ENCODE measurements at places on chromosomes 3 and 15.

- DNase-seq = peak; percentile 98
These were observed 15.6 kb downstream of the SEMA3F start for GRCh38 chr3:50170689-50171088.

- DNase-seq = no peak
These were observed 121.2 kb upstream of the NR2F2 start for GRCh38 chr15:96209285-96209735.

DNA sequence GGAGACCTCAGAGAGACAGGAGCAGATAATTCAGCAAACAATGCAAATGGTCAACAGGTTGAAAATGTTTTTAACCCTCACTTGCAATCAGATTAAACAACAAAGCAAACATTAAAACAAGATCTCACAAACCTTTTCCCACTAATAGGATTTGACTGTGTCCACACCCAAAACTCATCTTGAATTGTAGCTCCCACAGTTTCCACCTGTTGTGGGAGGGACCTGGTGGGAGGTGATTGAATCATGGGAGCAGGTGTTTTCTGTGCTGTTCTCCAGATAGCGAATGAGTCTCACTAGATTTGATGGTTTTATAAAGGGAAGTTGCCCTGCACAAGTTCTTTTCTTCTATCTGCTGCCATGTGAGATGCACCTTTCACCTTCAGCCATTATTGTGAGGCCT lies 1.3 kb upstream of the LYSMD4 start:
- no peak for DNase-seq

GRCh38 chr3:66312039-66312438 lies 91.2 kb downstream of the SLC25A26 start:
- DNase-seq = no peak

DNA sequence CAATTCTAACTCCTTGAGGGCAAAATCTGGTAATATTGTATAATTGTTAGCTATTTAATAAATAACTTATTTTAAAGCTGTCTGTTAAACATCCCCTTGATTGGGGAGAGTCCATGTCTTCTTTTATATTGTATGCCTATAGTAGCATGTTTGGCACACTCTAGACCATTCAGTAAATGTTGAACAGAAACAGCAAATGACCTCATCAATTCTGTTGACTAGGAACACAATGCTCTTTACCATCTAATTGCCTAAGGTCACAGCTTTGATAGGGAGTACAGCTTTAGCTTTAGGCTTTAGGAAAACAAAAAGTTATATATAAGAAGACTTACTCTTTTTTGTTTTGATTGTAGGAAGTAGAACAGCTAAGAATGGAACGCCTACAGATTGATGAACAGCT lies 27.0 kb downstream of the DNAJC19 start:
- DNase-seq = no peak

GRCh38 chr3:27024493-27024892 lies 344.7 kb downstream of the NEK10 start:
- DNase-seq = no peak

DNA sequence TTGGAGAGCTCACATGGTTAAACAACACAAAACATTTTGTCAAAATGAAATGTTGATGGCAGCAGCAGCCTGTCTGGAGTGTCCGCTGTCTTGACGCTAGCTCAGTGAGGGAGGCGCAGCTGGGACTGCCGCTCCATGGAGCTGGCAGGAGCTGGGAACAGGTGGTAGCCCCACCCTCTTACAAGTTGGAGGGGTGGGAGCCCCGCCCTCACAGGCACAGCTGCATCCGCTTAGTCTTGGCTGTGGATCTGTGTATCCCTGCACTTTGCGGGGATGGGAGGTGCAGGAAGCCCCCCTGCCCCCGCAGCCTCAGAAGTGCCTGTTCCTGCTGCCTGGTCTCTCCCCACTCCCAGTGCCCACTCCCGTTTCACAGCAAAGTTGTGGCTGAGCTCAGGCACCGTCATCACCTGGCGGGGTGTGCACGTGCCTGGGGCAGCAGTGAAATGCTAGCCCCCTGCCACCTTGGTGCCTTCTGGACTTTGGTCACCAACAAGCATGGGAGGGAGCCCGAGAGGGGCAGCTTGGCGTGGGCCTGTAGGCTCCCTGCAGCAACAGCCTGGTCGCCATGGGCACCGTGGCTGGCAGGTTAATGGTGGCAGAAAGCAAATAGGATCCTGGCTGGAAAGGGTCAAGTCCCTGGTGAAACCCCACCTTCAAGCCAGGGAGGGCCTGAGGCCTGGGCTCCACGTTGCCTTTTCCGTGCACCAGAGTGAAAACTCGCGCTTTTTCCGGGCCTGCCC lies 53.8 kb upstream of the CADM2 start:
- DNase-seq = no peak

DNA sequence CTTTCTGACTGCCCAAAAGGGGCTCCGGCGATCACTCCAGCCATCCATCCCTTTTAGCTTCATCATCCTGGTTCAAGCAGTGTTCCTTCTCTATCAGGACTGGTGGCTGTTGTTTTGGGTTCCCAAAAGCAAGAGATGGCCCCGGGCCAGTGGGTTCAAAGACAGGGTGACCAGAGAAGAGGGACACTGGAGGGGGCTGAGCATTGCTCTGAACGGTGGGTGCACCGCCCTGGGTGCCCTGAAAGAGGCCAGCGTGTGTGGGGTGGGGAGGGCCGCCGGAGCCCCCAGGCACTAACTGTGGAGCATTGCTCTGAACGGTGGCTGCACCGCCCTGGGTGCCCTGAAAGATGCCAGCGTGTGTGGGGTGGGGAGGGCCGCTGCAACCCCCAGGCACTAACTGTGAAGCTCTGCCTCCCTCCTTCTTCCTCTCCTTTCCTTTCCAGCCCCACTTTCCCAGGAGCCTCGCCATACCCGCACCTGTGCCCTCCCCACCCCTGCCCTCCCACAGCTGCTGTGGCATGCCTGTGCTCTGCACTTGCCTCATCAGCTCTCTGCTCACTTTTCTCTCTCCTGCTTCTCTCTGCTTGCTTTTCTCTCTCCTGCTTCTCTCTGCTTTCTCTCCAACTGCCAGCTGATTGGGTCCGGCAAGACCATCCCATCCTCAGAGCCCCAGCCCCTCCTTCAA lies 37.4 kb upstream of the OR4F6 start:
- DNase-seq = no peak

DNA sequence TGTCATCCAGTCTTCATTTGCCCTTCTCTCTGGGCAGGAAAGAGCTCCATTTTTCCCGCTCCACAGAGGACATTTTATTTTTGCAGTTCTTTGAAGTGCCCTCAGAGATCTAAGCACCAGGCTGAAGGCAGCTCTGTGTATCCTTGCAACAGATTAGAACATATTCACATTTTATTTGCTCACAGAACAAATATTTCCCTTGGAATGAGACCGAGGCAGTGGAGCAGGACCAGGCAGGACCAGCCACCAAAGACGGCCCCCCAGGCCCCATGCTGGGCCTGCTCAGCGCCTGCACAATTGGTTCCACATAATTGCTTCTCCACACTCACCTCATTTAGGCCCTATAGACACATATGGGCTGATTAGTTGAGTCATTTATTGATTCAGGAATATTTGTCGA lies 15.7 kb upstream of the ETV5 start:
- no peak for DNase-seq

- no peak for DNase-seq
These were observed 71.9 kb upstream of the FEZF2 start for GRCh38 chr3:62445275-62445674.

GRCh38 chr15:38609097-38609738 lies 44.6 kb upstream of the RASGRP1 start:
- DNase-seq = no peak

- no peak for DNase-seq
These were observed 16.2 kb upstream of the ABI3BP start for GRCh38 chr3:101009386-101009785.

DNA sequence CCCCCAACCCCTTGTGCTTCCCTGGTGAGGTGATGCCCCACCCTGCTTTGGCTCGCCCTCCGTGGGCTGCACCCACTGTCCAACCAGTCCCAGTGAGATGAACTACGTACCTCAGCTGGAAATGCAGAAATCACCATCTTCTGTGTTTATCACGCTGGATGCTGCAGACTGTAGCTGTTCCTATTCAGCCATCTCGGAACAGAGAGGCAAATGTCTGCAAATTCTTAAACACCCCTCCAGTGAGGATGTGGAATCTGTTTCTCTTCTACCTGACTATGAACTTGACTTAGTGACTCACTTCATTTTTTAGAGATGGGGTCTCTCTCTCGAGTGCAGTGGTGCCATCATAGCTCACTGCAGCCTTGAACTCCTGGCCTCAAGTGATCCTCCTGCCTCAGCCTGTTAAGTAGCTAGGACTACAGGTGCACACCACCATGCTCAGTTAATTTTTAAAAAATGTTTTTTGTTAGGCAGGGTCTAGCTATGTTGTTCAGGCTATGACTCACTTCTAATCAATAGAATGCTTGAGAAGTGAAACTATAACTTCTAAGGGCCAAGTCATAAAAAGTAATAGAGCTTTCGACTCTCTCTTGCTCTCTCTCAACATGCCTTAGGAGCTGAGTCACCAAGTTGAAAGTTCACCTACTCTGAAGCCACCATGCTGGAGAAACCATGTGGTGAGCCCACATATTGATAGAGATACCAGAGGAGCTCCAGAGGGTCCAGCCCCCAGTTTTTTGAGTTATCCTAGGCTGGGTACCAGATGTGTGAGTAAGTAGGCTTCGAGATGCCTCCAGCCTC lies 11.5 kb upstream of the PARP14 start:
- peak; percentile 12 for DNase-seq

GRCh38 chr3:170350515-170351413 lies 6.8 kb upstream of the SKIL start:
- no peak for DNase-seq

- no peak for DNase-seq
These were observed 54.7 kb downstream of the ADAM10 start for GRCh38 chr15:58694641-58695398.

DNA sequence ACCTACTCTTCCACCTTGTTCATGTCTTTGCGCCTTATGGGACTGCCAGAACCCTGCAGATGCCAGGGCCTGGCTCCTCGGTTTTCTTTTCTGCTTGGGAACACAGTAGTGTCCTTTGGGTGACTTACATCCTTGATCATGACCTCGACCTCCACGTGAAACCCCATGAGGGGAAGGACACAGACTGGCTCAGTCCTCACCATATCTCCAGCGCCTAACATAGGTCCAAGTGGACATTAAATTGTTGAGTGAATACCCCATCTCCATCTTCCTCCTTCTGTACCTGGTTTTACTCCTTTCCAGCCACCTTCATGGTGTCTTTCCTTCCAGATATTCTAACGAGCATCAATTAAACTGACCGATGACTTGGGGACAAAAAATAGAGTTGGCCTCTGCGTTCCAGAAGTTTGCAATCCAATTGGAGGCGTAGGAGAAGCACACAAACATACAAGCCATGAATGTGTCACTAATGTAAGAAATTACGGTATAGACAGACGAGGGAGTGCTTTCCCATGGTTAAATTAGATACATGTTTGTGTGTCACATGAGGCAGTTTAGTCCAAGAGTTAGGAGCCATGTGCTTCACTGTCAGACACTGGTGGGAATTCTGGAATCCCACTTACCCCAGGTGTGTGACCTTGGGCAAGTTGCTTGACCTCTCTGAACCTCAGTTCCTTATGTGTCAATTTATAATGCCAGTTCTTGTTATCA lies 907 bp upstream of the HERC1 start:
- no peak for DNase-seq

DNA sequence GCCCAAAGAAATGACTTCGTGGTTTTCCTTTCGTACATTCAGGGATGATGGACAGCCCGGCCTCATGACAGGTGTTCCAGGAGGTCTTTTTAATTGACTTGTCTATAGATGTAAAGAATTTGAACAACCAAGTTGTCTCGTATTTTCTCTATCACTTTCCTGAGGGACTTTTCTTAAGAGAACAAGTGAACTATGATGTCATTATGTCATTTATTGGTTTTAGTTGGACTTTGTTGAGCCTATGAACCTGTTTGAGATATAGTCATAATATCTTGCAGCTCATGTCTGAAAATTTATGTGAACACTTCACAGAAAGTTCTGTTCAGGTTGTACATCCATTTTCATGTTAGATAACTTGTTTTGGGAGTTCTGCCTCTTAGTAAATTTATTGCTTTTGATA lies 89.2 kb downstream of the RBMS3 start:
- DNase-seq = no peak

GRCh38 chr15:42171122-42171521 lies 14.7 kb upstream of the PLA2G4F start:
- no peak for DNase-seq

- DNase-seq = no peak
These were observed 8.4 kb upstream of the ISL2 start for GRCh38 chr15:76328106-76328696.

DNA sequence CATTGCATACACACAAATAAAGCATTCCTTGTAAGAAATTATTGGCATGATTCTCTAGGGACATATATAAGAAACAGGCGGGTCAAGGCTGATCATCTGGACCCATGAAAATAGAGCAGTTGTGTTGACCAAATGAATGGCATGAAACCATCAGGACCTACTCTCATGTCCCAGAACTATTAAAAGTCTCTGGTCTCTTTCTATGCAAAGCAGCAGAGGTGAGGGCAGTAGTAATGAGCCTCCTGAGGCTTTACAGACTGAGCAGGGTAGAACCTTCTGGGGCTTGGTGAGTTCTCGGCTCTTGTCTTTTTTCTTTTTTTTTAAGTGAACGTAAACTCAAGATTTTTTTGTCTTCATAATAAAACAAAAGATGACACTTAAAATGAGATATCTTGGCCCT lies 9.3 kb downstream of the GLDN start:
- no peak for DNase-seq

DNA sequence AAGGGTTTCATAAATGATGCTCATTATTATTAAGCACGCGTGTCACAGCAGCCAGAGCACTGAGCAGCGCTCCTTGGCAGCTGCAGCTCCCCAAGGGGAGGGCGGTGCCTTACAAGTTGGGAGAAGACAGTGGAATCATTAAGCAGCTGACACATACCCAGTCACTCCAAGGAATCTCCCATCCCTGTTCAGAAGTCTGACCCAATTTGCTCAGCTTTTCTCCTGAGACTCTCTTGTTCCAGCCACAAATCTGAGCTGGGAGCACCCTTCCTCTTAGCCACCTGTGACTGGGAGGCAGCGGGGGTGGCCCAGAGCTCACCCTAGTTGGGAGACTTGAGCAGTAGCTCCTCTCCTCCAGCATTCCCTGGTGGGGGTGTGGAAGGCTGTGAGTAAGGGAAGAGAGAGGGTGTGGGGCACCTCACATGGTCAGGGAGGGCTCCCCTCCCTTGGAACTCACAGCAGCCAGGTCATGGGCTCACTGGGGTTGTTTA lies 64.3 kb downstream of the DUT start:
- DNase-seq = no peak

DNA sequence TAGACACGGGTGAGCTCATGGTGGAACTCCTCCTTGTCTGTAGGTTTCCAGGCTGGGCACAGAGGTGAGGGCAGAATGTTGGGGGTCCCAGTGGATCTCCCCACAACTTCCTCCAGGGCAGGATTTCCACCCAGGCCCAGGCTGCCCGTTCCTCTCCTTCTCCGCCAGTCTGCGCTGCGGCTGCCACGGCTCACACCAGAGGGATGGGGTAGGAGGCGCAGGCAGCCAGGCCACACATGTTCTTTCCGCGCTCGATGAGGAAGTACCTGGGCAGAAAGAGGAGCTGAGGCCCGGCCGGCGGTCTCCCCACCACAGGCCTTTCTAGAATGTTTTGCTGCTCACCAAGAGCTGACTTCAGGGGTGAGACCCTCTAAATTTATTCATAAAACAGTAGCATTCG lies 22.9 kb downstream of the CTSH start:
- no peak for DNase-seq
